ENCODE measurements at places on chromosomes 1 and 21.
A peak's percentile ranks its signal among the peaks of the same experiment; 100 is the strongest.

DNA sequence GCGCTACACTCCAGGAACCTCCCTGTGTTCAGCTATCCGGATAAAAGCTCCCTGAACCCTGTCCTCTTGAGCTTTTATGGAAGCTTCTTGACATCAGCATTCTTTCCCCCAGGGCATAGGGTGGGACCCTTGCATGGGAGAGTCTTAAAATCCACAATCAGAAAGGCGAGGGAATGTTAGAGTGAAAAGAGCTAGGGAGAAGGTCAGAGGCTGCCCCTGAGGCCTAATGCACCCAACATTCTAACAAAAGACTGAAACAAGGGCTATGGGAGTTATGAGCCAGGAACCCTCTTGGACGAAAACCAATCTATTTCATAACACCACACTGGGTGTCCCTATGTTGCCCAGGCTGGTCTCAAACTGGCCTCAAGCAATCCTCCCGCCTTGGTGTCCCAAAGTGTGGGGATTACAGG, 36.7 kb downstream of the NEK2 start:
- no peak for DNase-seq

DNA sequence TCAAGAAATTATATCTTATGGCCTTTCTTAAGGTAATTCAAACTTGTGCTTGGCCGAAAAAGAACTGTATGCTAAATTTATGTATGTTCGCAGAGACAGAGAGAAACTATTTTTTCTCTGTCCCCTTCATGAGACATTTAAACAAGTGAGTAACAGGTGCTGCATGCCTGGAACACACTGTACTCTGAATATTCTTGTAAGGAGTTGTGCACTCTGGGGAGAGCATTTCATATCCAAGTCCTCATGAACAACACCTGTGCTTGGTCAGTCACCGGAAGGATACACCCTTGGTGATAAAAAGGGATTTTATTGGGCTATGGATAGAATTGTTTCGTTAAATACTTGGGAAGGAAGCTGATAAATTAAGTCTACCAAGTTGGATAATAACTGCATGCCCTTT, 220.8 kb upstream of the NRIP1 start:
- DNase-seq, result no peak

DNA sequence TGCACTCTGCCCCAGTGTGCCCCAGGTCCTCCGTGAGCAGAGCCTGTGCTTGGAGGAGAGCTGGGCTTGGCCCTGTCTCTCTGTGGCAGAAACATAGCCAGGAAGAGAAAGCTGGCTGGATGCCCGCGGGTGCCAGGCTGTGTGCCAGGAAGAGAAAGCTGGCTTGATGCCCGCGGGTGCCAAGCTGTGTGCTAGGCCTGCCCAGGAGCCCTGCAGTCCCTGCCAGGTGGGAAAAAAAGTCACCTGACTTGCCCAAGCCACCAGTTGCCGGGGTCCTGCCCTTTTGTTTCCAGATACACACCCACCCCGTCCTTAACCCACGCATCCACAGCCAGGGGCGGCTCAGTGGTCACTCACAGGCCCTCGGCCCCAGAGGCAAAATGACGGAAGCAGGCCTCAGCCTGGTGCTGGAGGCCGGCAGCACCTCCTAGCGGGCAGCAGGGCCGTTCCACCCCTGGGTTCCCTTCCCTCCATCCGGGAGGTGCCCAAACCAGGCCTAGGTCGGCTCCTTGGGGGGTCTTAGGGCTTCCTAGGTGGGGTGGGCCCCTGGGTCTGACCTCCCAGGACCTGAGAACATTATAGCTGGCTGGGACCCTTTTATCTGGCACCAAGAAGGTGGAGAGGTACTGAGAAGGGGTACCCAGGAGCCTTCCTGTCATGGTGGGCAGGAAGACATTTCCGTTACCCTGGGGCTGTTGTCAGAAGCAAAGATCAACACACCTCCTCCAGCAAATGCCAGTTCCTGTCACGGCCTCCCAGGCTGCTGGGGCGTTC, 9.1 kb downstream of the ITGB2 start:
- peak; percentile 86 for DNase-seq

DNA sequence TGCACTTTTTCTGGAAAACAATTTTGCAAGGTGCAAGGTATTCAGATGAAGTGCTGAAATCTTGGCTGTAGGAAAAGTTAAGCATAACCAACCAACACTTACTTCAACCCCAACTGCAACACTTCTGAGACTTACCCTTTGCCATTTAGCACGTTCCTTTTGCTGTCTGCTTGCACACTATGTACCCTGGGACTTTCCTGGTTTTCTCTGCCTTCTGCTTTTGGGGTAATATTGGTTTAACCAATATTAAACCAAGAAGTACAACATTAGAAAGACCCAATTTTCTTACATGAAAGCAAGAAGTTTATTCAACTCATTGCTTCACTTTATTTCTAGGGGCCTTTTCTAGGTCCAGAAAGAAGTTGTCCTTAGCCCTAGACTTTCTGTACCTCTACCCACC, 193.0 kb downstream of the HLX start:
- DNase-seq, result peak; percentile 40

DNA sequence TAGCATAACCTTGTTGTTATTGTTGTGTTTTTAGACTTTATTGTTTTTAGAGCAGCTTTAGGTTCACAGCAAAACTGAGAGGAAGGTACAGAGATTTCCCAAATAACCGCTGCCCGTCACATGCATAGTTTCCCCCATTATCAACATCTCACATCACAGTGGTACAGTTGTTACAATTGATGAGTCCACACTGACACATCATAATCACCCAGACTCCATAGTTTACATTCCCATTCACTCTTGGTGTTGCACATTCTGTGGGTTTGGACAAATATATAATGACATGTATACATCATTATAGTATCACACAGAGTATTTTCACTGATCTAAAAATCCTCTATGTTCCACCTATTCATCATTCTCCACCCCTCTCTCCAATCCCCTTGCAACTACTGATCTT, 25.9 kb upstream of the TOR3A start:
- DNase-seq, result no peak

- DNase-seq, result peak; percentile 76
Measured at GRCh38 chr1:205794011-205794730, 18.8 kb downstream of the SLC41A1 start.

DNA sequence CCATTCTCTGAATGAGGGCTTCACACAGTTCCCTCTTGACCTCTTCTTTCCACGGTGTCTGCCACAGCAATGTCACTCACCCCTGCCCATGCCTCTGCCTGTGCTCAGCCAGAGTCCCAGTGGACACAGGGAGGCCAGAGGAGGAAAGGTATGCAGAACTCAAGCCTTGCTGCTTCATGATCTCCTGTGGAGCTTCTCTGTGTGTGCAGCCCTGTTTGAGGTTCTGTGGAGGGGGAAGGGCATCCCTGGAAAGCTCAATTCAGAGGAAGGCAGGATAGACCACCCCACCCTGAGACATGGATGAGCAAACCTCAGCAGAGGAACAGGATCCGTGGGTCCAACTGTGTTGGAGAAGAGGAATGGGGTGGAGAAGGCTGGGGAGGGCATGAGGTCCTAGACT, 2.0 kb downstream of the HCN3 start:
- no peak for DNase-seq

GRCh38 chr1:17277511-17278159, 28.7 kb downstream of the PADI3 start:
- no peak for DNase-seq

DNA sequence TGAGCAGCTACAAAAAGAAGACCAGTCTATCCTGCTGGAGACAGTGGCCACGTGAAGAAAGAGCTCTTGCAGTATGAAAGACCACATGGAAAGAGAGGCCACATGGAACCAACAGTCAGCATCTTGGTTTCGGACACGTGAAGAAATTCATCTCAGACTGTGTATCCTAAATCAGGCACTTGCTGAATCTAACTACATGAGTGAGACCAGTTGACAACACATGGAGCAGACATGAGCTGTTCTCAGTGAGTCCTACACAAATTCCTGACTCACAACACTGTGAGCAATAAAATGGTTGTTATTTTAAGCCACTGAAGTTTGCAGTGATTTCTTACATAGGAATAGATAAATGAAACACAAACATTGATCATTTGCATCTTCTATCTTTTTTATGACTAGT, 2.4 kb upstream of the TAF1A start:
- no peak for DNase-seq

DNA sequence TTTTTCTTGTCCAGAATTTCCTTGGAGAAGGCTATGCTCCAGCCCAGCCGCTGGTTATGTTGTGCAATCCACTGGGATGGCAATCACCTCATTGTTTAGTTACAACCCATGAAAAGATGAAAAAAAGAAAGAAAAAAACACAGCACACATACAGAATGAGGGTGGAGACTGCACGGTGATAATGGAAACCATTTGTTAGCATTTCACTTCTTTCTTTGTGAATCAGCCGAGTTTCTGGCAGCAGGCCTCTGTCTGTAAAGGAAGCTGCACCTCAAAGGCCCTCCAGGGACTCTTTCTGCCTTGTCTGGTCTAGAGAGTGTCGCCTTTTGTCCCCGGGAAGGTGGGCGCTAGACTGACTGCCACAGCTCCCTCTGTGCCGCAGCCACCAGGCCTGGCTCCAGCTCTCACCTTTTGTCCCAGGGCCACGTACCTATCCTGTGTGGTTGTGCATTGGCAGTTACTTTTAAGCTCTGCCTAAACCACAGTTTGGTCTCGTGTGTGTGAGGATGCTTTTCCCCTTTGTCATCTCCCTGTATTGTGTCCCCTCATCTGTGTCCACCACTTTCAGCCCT, 35.6 kb downstream of the NGF start:
- DNase-seq, result no peak

All from suppressor macrophage treated with lipopolysaccharide for 4 hours (primary cell).